Chondrocyte (in vitro differentiated cells): ENCODE measurements at places on chromosomes 7 and 10. TPM values are rescaled to one million over a fixed set of nuclear protein-coding genes. Genes with fewer than 3 reads are reported as not detected.

GRCh38 chr7:132901241-132901640 lies 180.6 kb downstream of the CHCHD3 start:
- H3K36me3 ChIP-seq, result no peaks in the 10 kb centered on the region
- H3K4me3 ChIP-seq, result no peak overlapping the region
- H3K27ac ChIP-seq, result no peak overlapping the region
- H3K4me1 ChIP-seq, result no peaks in the 10 kb centered on the region
- no peak for DNase-seq

- no peak overlapping the region for H3K4me3 ChIP-seq
- no peaks in the 10 kb centered on the region for H3K36me3 ChIP-seq
- H3K27ac ChIP-seq, result no peak overlapping the region
Measured at GRCh38 chr10:132951926-132952325, 9.6 kb upstream of the CFAP46 start.

The AKR1C2 gene
- 0.22 to 0.44 TPM (median 0.26 TPM) in 3 replicates for total RNA-seq

DNA sequence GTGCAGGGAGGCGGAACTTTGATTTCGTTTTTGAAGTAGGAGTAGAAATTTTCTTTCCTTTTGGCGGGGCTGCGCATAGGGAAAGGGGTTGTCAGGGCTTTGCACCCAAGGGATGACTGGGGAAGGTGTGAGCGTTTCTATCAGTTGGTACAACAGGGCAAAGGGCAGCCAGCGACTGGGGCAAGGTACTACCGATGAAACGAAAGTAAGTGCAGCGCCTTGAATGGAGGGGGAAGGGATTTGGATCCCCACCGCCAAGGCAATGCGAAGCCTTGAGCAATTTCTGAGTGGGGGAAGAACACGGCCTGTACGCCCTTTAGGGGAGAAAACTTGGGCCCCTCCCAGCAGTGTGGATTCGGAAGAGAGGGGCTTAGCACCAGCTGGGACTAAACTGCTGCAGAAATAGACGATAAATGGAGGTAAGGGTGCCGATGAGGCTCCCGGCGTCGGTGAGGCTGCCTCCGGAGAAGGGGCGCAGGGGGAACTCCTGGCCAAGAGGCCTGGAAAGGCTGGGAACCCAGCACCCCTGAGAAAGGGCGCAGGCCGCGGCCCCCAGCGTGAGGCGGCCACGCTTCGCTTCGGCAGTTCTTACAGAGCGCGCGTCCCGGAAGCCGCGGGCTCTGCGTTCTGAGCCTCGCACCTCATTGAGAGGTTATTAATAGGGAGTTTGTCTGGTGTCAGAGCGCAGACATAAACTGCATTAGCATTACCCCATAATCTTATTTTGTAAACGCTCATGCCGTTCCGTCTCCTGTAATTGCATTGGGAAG lies 10.0 kb upstream of the TLX1 start:
- no peak for DNase-seq
- peaks cover 78% of the 10 kb centered on the region for H3K27me3 ChIP-seq
- peak overlapping the region; percentile 75 for H3K4me3 ChIP-seq
- peaks cover 5% of the 10 kb centered on the region for H3K36me3 ChIP-seq
- no peak overlapping the region for H3K27ac ChIP-seq

DNA sequence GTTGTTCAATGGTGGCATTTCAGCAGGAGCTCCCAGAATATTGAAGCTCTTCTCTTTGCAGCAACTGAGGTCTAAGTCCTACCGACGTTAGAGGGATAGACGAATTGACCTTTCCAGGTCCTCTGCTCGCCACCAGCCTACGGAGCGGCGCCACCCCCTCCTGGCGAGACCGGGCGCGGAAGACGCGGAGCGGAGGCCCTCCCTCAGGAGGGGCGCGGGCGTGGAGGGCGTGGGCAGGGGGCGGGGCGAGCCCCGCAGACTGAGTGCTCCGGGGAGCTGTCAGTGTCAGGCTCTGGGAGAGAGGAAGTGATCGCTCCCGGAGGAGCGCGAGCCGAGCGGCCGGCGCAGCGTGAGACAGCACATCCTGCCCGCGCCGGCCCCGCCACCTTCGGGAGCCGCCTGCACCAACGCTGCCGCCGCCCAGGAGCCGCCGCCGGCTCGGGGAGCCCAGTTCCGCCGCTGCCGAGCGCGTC lies at the start of gene DYNC1I1:
Gene DYNC1I1, plus strand, starts transcription at position 257 of the 473 bp plus-strand sequence. CDS start 32,176 bp downstream, outside the sequence.
- H3K36me3 ChIP-seq, result no peaks in the 10 kb centered on the region
- H3K4me3 ChIP-seq, result peak within 1 kb of the TSS; percentile 80
- peaks cover 48% of the 10 kb centered on the region for H3K4me1 ChIP-seq
- no peaks in the 10 kb centered on the region for H3K27me3 ChIP-seq
- DNase-seq, result peak; percentile 92

The CTNNA3 gene
- 0.64 to 1.5 TPM (median 0.92 TPM) in 3 replicates for total RNA-seq

GRCh38 chr10:104516986-104517385 lies 124.1 kb upstream of the SORCS3 start:
- H3K4me1 ChIP-seq, result no peaks in the 10 kb centered on the region
- H3K27ac ChIP-seq, result no peak overlapping the region
- H3K27me3 ChIP-seq, result peaks cover 8% of the 10 kb centered on the region
- no peaks in the 10 kb centered on the region for H3K36me3 ChIP-seq
